ENCODE measurements at places on chromosomes 5 and 9.

DNA sequence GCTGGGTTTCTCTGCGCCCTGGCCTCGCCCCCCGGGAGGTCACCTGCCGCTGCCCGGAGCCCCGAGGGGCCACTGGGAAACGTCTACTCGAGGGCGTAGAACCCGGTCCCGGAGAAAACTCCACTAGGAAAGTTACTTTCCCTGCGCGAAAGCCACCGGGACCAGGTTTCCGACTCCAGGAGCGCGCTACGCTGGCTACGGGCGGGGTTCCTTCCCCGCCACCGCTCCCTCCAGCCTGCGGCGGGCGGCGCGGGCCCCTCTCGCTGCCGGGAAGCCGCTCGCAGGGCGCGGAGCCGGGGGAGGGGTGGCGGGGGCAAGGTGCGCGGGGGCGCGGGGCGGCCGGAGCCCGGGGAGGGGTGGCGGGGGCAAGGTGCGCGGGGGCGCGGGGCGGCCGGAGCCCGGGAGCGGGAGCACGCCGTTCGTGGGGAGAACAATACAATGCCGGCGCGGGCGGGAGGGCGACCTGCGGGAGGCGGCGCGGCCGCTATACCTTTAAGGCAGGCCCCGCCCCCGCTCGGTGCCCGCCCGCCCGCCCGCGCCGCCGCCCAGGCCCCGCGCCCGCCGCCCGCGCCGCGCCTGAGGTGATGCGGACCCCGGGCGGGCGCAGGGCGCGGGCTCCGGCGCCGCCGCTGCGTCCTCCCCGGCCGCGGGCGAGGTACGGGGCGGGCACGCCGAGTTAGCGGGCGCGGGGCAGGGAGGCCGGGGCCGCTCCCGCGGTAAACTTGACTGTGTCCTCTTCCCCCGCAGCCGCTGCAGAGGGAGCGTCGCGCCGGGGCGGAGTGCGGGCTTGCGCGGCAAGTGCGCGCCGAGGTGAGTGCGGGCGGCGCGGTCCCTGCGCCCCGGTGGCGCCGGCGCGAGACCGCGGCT, 278.1 kb downstream of the AOPEP start:
- peak; percentile 52 for DNase-seq

GRCh38 chr5:121432-121831, 29.5 kb downstream of the PLEKHG4B start:
- DNase-seq = no peak

DNA sequence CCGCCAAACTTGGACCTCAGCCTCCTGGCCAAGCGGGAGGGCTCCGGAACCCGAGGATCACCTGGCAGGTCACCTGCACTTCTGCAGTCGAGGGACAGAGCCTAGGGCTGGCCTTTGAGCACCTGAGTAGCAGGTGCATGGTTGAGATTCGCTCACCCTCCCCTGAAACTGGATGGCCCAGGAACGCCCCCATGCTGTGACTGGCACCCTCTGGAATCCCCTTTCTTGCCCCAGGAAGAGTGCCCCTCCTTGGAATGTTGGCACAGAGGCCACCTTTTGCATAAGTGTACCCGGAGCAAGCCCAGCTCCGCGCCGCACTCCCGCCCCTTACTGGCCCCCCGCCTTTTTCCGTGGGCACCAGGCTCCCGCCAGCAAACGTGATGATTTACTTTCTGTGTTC, 112.5 kb upstream of the IER5L start:
- no peak for DNase-seq

GRCh38 chr5:180428598-180428997, 65.6 kb upstream of the CNOT6 start:
- no peak for DNase-seq

- no peak for DNase-seq
Measured at GRCh38 chr5:89117124-89117644, 234.2 kb upstream of the MEF2C start.

- DNase-seq = no peak
Measured at GRCh38 chr5:55533521-55534435, 986 bp downstream of the PLPP1 start.

DNA sequence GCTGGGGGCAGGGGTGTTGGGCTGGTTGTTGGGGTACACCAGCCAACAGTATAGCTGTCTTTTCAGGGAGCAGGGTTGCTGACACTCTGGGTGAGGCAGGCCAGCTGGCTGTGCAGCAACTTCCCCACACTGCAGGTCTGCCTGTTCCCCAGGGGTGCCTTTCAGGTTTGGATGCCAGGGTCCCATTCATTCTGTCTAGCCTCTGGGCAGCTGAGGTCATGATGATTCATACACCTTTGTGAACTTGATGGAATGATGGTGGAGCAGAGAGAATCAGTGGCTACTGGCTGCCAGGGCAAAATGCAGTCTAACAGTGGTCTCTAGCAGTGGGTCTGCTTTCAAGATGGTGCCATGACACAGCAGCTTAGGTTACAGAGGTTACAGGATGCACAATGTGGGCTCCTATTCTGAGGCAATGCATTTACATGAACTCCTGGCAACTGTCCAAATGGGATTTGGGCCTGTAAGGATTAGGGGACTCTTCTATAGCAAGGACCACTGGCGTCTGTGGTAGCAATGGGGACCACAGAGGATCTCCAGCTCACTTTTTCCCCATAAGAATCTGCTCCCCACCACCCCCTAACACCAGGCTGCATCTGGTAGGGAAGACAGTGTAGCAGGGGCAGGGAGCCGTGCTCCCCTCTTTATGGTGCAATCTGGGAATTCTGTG, 103.7 kb downstream of the FEM1C start:
- no peak for DNase-seq

DNA sequence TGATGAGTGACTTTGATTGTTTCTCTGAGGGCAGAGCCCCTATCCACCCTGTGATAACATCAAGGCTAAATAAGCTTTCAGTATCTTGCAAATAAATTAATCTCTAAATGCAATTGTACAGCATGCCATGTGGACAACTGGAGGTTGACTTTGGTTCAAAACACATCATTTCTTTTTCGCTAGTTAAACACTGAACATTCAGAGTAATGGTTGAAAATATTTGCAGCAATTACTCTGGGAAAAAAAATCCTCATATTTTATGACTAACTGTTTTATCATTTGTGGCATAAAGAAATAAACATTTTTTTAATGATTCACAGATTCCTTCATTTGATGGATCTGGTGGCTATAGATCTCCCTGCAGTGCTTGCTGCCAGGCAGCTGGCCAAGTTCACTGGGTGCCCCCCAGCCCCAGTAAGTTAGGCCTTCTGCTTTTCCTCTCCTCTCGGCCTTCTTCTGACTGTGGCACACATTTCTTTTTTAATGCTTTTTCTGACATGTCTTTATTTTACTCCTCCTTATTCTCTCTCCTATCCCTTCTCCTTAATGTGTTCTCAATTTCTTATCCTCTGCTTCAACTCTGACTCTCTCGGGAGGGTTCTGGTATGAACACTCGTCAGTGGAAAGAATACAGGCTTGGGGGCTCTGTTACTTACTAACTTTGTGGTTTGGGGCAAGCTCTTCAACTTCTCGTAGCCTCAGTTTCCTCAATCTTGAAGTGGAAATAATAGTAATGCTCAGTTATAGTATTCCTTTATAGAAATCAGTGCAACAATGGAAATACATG, 69.6 kb downstream of the ADAMTSL1 start:
- no peak for DNase-seq

DNA sequence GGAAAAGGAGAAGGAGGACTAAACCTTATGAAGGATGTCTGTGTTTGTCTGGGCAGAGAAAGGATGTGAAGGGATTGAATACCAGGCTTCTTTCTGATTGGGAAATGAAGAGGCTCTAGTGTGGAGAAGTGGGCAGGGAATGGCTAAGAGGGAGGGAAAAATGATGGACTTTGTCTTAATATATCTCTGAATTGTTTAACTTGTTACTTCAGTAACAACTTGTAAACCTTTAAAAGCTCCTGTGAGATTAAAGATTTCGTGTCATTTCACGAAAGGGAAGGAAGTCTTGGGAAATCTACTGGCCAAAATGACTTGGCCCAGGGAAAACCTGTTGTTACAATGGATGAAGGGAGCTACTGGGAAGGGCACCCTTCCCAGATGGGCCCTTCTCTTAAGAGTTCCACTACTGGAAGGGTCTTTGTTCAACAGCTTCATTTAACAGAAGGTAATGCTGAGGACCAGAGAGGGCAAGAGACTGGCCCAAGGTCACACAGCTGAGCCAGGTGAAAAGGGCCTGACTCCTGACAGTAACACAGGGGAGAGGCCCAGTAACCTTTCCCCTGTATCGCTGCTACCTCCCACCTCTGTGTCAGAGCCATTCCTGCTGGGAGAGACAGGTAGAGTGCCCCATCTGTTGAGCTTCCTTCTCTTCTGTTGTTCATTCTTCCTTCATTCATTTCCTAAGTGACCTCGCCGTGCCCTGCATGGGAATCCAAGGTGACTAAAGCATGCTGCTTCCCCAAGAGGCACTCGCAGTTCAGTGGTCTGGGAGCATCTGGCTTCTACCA, 5.1 kb upstream of the TCOF1 start:
- no peak for DNase-seq

DNA sequence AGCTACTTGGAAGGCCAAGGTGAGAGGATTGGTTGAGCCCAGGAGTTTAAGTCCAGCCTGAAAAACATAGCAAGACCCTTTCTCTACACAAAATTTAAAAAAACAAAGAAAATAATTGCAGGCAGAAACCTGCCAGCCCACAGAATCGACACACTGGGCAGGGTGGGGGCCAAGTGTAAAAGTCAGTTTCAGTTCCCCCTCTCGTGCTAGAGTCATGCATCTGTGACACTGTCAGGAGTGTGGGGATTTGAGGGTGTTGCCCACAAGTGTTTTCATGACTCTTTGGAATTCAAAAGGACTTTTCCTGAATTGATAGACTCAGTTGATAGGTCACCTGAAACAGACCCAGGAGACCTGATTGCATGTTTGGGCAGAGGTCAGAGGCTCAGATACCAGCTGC, 47.6 kb downstream of the PRRC2B start:
- DNase-seq = no peak

DNA sequence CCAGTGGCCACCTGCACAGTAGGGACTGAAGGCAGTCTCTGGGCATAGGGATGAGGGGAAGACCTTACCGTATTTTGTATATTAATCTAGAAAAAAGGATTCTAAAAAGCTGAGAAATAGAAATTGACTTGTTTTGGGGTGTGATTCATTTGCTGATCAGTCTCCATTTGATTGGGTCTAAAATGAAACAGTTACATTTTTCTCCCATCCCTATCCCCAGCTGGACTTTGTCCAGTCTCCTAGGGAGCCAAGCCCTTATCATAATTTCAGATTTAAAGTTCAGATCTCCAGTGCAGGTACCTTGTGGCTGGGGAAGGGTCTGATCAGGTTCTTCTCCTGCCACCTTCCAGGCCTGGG, 240.8 kb downstream of the FANCC start:
- no peak for DNase-seq

DNA sequence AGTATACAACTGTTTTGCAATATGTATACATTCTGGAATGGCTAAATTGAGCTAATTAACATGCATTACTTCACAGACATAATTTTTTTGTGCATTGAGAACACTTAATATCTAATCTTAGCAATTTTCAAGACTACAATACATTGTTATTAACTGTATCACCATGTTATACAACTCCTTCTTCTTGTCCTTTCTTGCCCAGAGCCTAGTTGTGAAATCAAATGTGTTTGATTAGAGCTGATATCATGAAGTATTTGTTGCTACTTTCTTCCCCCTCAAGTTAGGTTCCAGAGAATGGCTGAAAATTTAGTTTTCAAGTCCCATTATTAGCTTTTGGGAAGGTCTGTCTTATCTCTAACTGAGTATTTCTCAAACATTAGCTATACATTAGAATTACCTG, 607.8 kb downstream of the PSAT1 start:
- DNase-seq = no peak

- DNase-seq = no peak
Measured at GRCh38 chr9:86983249-86983619, 35.9 kb upstream of the GAS1 start.

GRCh38 chr5:77133061-77133758, 46.1 kb upstream of the ZBED3 start:
- DNase-seq = no peak

- no peak for DNase-seq
Measured at GRCh38 chr9:128727640-128728248, 3.8 kb upstream of the ZDHHC12 start.

DNA sequence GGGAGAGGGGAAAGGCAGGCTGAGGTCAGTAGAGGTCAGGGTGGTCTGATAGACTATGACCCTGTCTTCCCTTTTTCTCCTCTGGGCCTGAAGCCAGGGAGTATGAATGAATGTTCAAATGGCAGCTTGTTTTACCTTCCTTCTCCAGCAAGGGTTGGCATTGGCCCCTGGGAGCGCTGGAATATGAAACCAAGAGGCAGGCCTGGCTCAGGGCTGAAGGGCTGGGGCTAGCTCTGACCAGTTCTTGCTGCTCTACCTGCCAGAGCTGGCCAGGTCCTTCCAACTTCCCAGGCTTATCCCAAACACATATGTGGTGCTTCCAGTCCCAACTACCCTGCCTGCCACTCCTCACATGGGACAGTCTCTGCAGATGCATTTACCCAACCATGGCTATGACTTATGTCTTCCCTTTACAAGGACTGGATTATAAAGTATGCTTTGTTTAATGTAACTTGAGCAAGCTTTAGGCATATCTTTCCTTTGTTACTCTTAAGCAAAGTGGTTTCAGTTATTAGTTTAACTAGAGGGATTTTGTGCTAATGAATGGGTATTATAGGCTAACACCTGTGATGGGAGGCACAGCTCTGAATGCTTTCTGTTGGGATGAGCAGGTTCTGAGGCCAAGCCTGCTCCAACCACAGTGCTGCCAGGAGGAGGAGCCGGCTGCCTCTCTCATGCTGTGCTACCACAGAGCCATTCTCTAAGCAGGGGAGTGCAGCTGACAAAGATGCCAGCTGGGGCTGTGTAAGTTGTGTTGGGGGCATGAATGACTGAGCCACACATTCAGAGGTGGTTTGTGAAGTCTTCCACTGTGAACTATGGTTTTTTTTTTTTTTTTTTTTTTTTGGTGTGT, 6.1 kb downstream of the CCNI2 start:
- no peak for DNase-seq

GRCh38 chr9:36560771-36561170, 11.9 kb upstream of the MELK start:
- no peak for DNase-seq

DNA sequence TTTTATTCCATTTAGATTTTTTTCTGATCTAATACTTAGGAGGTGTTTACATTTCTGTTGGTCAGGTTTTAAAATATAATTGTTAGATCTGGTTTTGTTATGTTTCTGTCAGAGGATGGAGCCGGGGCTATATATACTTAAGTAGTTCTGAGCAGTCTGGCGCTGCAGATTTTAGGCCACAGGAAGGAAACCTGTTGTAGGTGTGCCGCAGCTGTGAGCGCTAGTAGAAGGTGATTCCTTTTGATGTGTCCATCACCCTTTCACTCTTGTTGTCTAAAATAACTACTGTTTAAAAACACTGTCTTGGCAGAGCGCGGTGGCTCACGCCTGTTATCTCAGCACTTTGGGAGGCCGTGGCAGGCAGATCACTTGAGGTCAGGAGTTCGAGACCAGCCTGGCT, 17.0 kb downstream of the ZBTB34 start:
- DNase-seq = peak; percentile 21

GRCh38 chr5:110785356-110785755, 46.5 kb downstream of the SLC25A46 start:
- DNase-seq = no peak

DNA sequence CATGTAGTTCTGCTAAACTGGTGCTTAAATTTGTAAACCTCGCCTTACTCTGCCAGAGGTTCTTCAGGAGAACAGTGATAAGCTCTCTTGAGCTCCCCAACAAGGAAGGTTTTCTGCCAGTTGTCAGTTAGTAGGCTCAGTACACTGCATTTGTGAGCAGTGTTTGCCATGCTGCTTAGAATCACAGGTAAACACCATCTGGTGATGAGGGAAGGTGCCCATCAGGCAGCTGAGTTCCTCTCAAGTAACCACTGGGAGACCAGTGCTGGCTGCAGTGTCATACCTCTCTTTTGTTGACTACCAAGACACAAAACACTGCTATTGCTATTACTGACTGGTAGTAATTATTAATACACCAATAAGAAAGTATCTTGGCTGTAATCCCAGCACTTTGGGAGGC, 186.2 kb upstream of the OTULINL start:
- no peak for DNase-seq

Data from CD4-positive, alpha-beta T cell (primary cell).